ENCODE measurements at places on chromosomes 16 and 17.

- H3K27ac ChIP-seq, result peak overlapping the region; percentile 63
- peaks cover 9% of the 10 kb centered on the region for H3K27me3 ChIP-seq
- peak; percentile 81 for DNase-seq
- H3K4me3 ChIP-seq, result peak overlapping the region; percentile 2
- no peaks in the 10 kb centered on the region for H3K36me3 ChIP-seq
These were observed 678 bp upstream of the GH1 start for GRCh38 chr17:63919311-63919723.

- DNase-seq, result no peak
- H3K27me3 ChIP-seq, result peaks cover 57% of the 10 kb centered on the region
- no peaks in the 10 kb centered on the region for H3K36me3 ChIP-seq
- H3K4me1 ChIP-seq, result peaks cover 7% of the 10 kb centered on the region
- H3K4me3 ChIP-seq, result no peak overlapping the region
These were observed 4.3 kb downstream of the SDK2 start for GRCh38 chr17:73639932-73640331.

GRCh38 chr17:79113699-79114457, 39.3 kb downstream of the ENGASE start:
- H3K4me1 ChIP-seq, result no peaks in the 10 kb centered on the region
- no peak overlapping the region for H3K4me3 ChIP-seq
- peaks cover 5% of the 10 kb centered on the region for H3K27me3 ChIP-seq

- H3K36me3 ChIP-seq, result no peaks in the 10 kb centered on the region
- no peaks in the 10 kb centered on the region for H3K4me1 ChIP-seq
- H3K27me3 ChIP-seq, result peaks cover 64% of the 10 kb centered on the region
- no peak overlapping the region for H3K4me3 ChIP-seq
- H3K27ac ChIP-seq, result no peak overlapping the region
These were observed 167.7 kb downstream of the ZNF423 start for GRCh38 chr16:49688036-49688697.

DNA sequence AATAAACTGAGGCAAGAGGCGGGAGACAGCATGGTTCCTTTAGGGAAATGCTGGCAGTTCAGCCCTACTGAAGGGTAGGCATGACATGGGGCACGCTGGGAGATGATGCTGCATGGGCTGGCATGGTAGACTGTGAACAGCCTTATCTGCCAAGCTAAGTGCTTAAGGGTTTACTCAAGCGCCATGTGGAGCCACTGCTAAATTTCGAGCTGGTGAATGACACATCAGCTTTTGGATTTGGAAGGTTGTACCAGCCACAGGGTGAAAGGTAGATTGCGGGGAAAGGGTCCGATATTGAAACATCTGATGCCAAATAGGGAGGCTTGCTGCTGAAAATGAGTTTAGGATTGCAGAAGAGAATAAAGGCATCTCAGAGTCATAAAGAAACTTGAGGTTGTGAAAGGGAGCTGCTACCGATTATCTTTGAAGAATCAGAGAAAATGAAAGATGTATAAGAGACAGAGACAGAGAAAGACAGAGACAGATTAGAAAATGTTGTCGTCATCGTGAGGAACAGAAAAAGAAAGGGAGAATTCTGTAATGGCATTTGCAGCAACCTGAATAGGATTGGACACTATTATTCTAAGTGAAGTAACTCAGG, 16.3 kb downstream of the PIK3R5 start:
- DNase-seq, result no peak
- H3K36me3 ChIP-seq, result peaks cover 35% of the 10 kb centered on the region
- H3K4me1 ChIP-seq, result peaks cover 78% of the 10 kb centered on the region
- H3K27ac ChIP-seq, result peak overlapping the region; percentile 75
- H3K27me3 ChIP-seq, result no peaks in the 10 kb centered on the region

DNA sequence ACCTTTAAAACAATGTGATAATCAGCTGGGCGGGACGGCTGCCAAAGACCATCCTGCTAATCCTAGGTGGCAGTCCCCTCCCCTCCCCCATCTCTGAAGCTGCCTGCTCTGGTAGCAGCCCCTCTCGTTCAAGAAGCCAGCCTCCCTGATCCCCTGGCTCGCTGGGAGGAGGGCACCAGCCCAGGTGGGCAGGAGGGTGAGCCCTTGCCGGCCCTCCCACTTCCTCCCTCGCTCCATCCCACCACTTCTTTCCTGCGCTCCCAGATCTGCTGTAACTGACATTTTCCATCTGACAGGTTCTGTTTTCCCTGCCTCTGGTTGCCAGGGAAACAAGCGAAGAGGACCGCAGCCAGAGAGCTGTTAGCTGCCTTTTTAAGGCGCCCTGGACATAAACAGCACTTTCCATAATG, 155.7 kb upstream of the TNRC6C start:
- no peak overlapping the region for H3K4me3 ChIP-seq
- no peak for DNase-seq
- no peaks in the 10 kb centered on the region for H3K4me1 ChIP-seq
- no peak overlapping the region for H3K27ac ChIP-seq

- peaks cover 3% of the 10 kb centered on the region for H3K36me3 ChIP-seq
- H3K27ac ChIP-seq, result no peak overlapping the region
- no peak overlapping the region for H3K4me3 ChIP-seq
- H3K27me3 ChIP-seq, result peaks cover 50% of the 10 kb centered on the region
- no peaks in the 10 kb centered on the region for H3K4me1 ChIP-seq
These were observed 538.7 kb upstream of the HSBP1 start for GRCh38 chr16:83269048-83269447.

GRCh38 chr16:8931859-8932258, 31.8 kb downstream of the USP7 start:
- no peaks in the 10 kb centered on the region for H3K27me3 ChIP-seq
- H3K27ac ChIP-seq, result peak overlapping the region; percentile 73
- no peak overlapping the region for H3K4me3 ChIP-seq

- H3K27ac ChIP-seq, result peak overlapping the region; percentile 73
- H3K4me3 ChIP-seq, result no peak overlapping the region
- peaks cover 71% of the 10 kb centered on the region for H3K36me3 ChIP-seq
- peaks cover 4% of the 10 kb centered on the region for H3K4me1 ChIP-seq
- no peaks in the 10 kb centered on the region for H3K27me3 ChIP-seq
These were observed 10.2 kb downstream of the FLII start for GRCh38 chr17:18248300-18248731.

DNA sequence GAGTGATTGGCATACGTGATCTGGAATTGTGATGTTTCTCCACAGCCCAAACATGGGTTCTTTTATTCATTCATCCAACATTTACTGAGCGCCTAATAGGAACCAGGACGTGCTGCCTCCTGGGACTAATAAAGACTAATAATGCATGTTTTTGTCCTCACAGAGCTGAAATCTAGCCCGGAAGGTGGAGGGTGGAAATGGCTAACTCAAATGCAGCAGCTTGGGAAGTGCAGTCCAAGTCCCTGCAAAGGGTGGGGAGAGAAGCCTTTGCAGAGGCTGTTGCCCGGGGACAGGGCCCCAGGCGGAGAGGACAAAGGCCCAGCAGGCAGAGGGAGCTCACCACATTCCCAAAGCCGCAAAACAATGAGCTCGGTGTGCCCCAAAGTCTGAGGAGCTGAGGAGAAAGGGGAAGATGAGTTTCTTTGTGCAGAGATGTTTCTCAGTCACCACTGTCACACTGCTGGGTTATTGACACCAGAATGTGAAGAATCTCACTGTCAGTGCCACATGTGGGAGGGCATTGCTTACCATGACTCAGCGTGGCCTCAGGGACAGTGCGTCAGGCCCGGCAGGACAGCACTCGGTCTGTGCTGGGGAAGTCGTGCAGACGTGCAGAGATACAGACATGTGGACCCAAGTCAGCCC, 118.2 kb upstream of the CHMP6 start:
- no peaks in the 10 kb centered on the region for H3K27me3 ChIP-seq
- H3K4me1 ChIP-seq, result peaks cover 46% of the 10 kb centered on the region
- H3K4me3 ChIP-seq, result no peak overlapping the region
- no peak for DNase-seq

DNA sequence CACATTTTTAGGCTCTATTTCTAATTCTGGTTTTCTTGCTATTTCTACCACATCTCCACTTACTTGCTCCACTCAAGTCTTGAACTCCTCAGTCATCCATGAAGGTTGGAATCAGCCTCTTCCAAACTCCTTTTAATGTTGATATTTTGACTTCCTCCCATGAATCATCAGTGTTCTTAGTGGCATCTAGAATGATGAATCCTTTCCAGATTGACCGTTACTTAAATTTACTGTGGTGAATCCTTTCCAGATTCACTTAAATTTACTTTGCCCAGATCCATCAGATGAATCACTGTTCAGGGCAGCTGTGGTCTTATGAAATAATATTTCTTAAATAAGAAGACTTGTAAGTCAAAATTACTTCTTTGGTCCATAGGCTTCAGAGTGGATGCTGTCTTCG, 32.4 kb downstream of the CLTC start:
- peak overlapping the region; percentile 28 for H3K4me3 ChIP-seq
- H3K4me1 ChIP-seq, result peaks cover 24% of the 10 kb centered on the region
- H3K27ac ChIP-seq, result peak overlapping the region; percentile 80
- no peak for DNase-seq
- peaks cover 87% of the 10 kb centered on the region for H3K36me3 ChIP-seq

- no peak overlapping the region for H3K4me3 ChIP-seq
- H3K27me3 ChIP-seq, result no peaks in the 10 kb centered on the region
- DNase-seq, result no peak
- peaks cover 45% of the 10 kb centered on the region for H3K36me3 ChIP-seq
- peaks cover 53% of the 10 kb centered on the region for H3K4me1 ChIP-seq
These were observed 8.1 kb downstream of the TMEM204 start for GRCh38 chr16:1541293-1542165.

DNA sequence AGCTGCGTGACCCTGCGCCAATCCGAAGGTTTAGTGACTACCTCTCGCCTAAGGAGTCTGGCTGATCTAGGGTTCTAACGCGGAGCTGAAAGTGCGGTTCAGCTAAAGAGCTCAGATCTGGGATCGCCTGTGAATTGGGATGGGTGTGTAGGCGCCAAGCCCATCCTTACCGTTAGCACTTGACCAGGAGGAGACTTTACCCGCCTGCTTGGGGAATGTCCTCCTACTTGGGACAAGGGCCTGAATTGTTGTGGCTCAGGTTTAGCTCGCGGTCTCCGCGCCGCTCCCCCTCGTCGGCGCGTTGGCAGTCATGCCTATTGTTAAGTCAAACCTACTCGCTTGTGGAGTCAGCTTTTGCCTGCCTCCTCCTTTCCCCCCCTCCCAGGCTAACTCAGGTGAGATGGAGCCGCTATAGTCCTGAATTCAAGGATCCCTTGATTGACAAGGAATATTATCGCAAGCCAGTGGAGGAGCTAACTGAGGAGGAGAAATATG, 480 bp downstream of the MRPS7 start:
- peaks cover 44% of the 10 kb centered on the region for H3K36me3 ChIP-seq
- H3K4me1 ChIP-seq, result peaks cover 44% of the 10 kb centered on the region
- peak overlapping the region; percentile 100 for H3K27ac ChIP-seq
- peak overlapping the region; percentile 94 for H3K4me3 ChIP-seq
- DNase-seq, result no peak

GRCh38 chr17:81398176-81398831, 3.0 kb downstream of the BAHCC1 start:
- H3K4me3 ChIP-seq, result peak overlapping the region; percentile 85
- H3K36me3 ChIP-seq, result peaks cover 39% of the 10 kb centered on the region
- H3K27me3 ChIP-seq, result peaks cover 61% of the 10 kb centered on the region
- H3K4me1 ChIP-seq, result peaks cover 16% of the 10 kb centered on the region
- no peak for DNase-seq

DNA sequence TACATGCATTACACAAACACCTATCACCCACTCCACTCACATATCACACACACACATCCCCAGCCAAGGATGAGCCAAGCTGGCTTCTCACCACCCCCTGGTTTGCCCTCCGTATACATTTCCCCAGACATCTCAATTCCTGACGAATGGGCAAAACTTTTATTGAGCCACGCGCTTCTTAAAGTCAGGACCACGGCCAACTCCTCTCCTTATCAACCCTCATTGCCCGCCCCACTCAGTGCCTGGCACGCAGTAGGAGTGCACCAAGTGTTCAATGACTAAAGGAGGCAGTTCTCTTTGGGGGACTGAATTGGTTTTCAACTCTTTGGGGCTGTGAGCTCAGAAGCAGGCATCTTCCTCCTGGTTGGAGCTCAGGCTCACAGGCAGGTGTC, 22.5 kb upstream of the C16orf78 start:
- H3K4me1 ChIP-seq, result no peaks in the 10 kb centered on the region
- no peak for DNase-seq
- no peak overlapping the region for H3K27ac ChIP-seq
- H3K36me3 ChIP-seq, result no peaks in the 10 kb centered on the region
- peaks cover 7% of the 10 kb centered on the region for H3K27me3 ChIP-seq
- H3K4me3 ChIP-seq, result no peak overlapping the region

DNA sequence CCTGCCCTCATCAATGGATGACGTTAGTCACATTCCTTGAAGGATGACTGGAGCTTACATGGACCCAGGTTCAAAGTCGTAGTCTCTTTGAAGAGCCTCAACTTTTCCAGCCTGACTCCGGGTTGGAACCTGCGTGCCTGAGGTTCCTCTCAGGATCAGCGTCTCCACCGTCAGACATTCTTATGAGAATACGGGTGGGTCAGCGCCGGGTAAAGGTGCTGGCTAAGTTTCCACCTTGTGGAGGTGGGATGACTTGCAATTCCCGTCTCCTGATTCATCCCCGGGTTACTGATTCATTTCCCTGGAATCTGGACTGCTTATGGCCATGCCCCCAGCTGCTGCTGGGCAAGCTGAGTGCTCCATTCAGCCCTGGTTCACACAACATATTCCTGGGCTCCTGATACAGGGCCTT, 38.9 kb upstream of the CMIP start:
- DNase-seq, result no peak
- H3K36me3 ChIP-seq, result no peaks in the 10 kb centered on the region
- no peak overlapping the region for H3K4me3 ChIP-seq
- H3K27me3 ChIP-seq, result no peaks in the 10 kb centered on the region
- no peak overlapping the region for H3K27ac ChIP-seq

DNA sequence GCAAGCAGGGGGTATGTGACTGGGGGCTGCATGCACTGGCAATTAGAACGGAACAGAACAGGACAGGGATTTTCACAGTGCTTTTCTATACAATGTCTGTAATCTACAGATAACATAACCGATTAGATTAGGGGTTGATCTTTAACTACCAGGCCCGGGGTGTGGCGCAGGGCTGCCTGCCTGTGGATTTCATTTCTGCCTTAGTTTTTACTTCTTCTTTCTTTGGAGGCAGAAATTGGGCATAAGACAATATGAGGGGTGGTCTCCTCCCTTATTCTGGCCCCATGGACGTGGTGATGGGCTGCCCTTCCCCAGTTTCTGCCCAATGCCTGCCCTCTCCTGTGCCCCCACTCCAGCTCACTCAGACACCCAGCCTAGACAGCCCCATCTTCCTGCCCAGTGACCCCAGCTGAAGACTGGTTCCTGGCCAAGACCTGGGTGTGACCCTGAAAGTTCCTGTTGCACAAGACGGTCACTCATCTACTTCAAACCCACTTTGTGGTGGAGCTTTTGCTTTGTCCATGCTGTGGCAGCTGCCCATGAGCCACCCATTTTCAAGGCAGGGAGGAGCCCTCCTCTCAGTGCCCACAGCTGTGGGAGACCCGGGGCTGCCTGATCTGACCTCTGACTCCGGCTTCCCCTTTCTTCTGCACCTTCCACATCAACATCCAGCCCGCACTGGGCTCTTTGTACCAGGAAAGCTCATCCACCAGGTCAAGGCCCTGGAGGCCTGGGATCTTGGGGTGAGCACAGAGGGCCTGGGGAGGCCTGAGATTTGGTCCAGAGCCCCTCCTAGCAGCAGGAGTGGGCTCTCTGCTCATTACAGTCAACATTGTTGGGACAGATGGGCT, 18.6 kb downstream of the ALOX12B start:
- peaks cover 6% of the 10 kb centered on the region for H3K36me3 ChIP-seq
- no peak overlapping the region for H3K4me3 ChIP-seq
- no peak for DNase-seq

GRCh38 chr17:7646457-7646856, 4.3 kb upstream of the ATP1B2 start:
- H3K27ac ChIP-seq, result no peak overlapping the region
- no peak overlapping the region for H3K4me3 ChIP-seq
- DNase-seq, result no peak
- H3K27me3 ChIP-seq, result peaks cover 41% of the 10 kb centered on the region

- DNase-seq, result no peak
- H3K36me3 ChIP-seq, result no peaks in the 10 kb centered on the region
- peaks cover 4% of the 10 kb centered on the region for H3K4me1 ChIP-seq
- H3K27me3 ChIP-seq, result peaks cover 33% of the 10 kb centered on the region
These were observed 30.9 kb upstream of the PHB1 start for GRCh38 chr17:49445591-49445990.
